ENCODE measurements at places on chromosomes 3 and 15.

- DNase-seq, result no peak
Observed at GRCh38 chr3:81040107-81040506, 721.3 kb downstream of the GBE1 start.

DNA sequence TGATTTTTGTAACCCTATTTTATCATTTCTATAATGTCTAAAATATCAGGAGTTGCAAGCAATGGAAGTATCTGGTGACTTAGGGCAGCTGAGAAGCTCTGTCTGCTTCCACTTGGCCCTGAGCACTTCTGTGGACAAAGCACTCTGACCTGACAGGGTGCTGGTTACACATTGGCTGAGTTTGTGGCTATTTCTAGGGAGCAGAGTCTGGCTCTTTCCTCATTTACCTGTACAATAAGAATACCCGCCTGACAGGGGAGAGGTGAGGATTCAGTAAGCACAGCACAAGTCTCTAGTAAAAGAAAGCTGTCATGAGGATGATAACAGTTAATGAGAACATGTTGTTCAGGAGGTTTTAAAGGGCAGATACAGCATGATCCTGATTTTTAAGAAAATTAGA is 33.3 kb upstream of the SPESP1 start:
- no peak for DNase-seq

DNA sequence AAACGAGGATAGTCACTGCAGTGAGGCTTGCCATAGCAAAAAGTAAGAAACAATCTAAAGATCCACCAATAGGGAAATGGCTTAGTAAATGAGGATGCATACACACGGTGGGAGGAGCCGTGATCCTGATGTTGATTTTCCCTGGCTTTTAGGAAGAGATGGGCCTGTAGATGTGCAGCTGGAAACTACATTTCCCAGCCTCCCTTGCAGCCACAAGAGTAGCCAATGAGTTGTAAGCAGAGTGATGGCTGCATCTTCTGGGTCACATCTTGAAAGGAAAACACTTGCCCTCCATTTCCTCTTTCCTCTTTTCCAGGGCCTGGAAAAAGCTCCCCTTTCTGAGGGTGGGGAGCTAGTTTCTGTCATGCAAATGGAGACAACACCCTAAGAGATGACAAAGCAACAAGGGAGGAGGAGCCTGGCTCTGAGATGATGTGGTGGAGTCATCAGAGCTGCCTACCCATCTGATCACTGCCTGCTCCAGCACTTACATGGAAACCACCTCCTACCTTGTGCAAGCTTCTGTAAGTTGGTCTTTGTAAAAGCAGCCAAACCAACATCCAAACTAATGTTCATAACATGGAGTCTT is 139.1 kb downstream of the TLE3 start:
- DNase-seq, result no peak

DNA sequence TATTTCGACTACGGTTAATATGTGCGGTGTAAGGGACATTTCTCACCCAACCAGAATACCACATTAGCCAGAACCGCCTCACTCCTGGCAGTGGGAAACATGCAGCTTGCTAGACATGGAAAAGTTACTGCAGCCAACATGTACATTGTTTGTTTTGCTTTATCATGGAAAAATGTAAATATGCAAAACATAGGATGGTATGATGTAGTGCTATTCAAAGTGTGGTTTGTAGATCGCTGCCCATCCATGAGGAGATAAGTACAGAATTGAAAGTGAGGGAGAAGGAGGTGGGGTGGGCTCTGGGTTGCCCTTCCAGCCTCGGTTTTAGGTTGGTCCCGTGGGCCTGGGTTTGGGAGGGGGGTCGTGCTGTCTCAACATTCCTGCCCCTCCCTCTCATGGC is 42.5 kb upstream of the SPESP1 start:
- DNase-seq, result no peak

GRCh38 chr3:188133219-188133618 is 20.7 kb upstream of the LPP start:
- no peak for DNase-seq

GRCh38 chr3:86865506-86865905 is 125.4 kb downstream of the VGLL3 start:
- DNase-seq, result no peak

DNA sequence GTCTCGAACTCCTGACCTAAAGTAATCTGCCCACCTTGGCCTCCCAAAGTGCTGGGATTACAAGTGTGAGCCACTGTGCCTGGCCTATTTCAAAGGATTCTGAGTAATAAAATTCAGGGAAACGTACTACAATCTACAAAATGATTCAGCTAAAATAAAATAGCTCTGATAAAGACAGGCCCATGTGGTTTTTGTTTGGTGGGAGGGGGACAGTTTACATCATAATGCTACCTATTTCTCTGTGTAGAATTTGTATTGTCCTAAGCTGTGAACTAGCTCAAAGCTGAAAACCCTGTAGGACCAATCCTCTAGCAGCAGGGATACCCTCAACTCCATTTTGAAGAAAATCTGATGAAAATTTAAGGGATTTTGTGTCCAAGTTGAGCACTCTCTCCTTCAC is 25.8 kb downstream of the CDV3 start:
- no peak for DNase-seq

GRCh38 chr3:10709110-10709781 is 106.8 kb upstream of the SLC6A11 start:
- DNase-seq, result no peak

DNA sequence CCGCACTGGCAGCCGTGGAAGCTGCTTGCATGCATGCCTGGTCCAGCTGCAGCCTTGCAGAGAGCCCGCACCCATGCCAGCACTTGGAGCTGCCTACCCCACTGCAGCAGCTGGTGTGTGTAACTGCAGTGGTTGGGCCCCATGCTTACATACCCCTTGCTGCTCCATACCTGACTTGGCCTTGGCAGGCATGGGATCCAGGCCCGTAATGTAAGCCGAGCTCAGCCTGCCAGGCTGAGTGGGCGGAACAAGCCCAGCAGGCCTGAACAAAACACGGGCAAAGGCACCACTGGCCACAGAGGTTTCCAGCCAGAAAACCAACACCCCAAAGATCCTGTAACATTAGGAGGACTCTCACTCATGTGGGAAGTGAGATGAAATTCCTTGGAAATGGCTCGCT is 48.3 kb downstream of the SLC6A20 start:
- DNase-seq, result no peak

- no peak for DNase-seq
Observed at GRCh38 chr15:77819851-77820728, 187.4 kb upstream of the LINGO1 start.

- peak; percentile 21 for DNase-seq
Observed at GRCh38 chr3:151316267-151316991, at the start of gene GPR87. GPR87 (minus strand) TSS chr3:151316820; CDS start chr3:151300100, 16,720 bp downstream.

GRCh38 chr3:139439278-139439677 is 37.0 kb downstream of the RBP2 start:
- no peak for DNase-seq

DNA sequence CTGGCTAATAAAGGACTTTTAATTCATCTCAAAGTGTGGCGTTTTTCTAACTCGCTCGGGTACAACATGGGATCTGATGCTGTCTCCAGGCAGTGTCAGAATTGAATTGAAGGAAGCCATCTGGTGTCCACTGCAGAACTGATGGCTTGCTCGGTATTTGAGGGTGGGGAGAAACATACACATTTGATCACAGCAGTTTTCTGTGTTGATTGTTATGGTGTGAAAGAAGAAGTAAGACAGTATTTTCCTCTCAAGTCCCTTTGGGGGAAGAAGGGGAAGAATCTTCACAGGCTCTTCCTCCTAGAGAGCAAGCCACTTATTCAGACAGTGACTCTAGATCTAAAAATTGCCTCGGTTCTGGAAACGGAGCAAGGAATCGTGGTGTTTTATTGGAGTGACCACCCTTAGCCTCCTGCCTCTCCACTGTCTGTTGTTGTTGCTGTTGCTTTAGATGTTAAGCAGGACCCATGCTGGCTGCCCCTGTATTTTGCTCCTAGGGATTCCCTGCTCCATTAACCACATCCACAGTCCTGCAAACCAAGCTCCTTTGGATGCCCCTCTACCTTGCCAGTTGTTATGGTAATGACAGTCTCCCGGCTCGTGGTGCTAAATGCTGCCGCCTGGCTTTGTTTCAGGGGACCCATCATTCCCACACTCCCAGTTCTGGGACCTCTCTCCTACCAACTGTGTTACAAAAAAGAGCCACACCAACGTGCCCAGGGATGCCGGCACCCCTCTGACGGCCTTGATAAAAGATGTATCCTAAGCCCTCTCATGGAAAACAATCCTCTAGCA is 15.3 kb upstream of the MCCC1 start:
- DNase-seq, result no peak

GRCh38 chr3:127170814-127171213 is 22.1 kb upstream of the PRR23E start:
- DNase-seq, result peak; percentile 34

DNA sequence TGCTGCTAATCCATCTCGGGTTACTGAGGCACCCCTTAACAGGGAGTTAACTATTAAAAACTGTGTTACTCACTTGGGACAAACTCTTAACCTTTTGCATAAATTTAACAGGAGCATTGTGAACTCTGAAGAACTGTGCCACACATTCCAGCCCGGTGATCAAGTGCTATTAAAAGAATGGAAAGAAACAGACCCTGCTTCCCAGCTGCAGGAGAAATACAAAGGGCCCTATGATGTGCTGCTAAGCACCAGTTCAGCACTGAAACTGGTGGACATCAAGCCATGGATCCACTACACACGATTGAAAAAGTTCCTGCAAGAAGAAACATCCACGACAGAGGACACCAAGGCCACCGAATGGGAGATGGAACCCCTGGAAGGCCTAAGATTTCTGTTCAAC is 114.7 kb upstream of the PLCL2 start:
- no peak for DNase-seq

DNA sequence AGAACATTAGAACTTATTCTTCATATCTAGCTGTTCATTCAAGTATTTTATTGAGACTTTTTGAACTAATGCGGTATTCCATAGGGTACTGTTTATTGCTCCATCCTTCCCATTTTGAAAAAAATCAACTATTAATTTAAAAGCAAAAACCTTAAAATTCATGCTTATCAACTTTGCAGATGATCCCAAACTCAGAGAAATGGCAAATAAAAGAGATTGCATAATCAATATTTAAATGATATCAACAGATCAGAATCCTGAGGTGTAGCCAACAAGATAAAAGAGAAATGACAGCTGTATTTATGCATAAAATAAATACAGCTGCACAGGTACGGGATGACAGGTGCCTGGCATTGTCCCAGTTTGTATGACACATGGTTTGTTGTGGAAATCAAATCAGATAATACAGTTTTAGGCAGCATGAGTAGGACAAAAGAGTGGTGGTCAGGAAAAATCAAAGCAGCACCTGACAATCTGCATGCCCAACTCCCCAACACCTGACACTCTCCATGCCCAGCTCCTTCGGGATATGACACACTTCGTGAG is 42.4 kb upstream of the CMTM8 start:
- DNase-seq, result no peak

DNA sequence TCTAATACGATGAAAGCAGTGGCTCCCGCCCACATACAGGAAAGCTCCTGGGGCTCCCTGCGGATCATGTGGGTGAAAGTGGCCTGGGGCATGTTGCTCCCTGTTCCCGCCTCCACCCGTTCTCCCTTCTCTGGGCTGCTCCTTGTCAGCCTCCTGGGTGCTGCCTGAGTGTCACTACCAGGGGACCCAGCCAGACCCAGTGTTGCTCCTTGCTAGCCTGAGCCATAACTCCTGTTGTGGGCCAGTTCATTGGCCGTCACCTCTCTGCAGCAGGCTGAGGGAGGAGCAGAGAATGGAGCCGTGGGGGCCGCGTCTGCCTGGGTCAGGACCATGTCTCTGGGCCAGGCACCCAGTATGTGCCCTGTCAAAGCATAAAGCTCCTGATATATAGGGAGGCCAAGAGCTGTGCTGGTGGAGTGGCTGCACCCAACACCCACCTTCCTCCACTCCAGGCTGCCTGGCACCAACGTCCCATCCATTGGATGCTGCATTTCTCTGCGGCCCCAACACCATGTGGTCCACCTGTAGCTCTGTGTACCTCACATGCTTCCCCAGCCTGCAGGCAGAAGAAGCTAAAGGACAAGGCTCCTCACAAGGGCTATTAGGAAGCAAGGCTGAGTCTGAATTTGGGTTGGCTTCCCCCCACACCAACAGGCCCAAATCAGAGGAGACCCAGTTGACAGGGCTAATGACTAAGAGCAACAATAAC is 40.5 kb downstream of the KLF13 start:
- no peak for DNase-seq
